ENCODE measurements at places on chromosomes 1 and 21. TPM values are rescaled to one million over a fixed set of nuclear protein-coding genes. Genes with fewer than 3 reads are reported as not detected.

Gene SPRR5
- total RNA-seq, result not detected

GRCh38 chr1:23600283-23600682 lies 41.0 kb upstream of the ID3 start:
- no peak for DNase-seq
- H3K27me3 ChIP-seq, result no peaks in the 10 kb centered on the region
- H3K36me3 ChIP-seq, result no peaks in the 10 kb centered on the region
- no peak overlapping the region for H3K4me3 ChIP-seq
- no peak overlapping the region for H3K27ac ChIP-seq

DNA sequence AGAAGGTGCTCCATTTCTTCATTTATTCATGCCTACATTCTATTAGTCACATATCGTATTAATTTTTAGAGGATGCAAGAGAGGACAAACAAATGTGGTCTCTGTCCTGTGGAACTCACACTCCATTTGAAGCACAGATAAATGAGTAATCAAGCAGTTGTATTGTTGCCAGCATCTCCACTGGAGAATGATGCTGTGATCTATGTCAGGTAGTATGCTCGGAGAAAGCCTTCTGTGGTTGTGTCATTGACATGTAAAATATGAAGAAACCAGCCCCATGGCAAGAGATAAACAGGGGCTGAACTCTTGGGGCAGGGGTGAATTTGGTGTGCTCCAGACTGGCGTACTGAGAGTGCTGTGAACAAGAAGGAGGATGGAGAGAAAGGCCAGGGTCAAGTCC lies 101.2 kb downstream of the FASLG start:
- H3K4me3 ChIP-seq, result no peak overlapping the region
- DNase-seq, result no peak
- H3K27me3 ChIP-seq, result no peaks in the 10 kb centered on the region
- peaks cover 4% of the 10 kb centered on the region for H3K4me1 ChIP-seq

DNA sequence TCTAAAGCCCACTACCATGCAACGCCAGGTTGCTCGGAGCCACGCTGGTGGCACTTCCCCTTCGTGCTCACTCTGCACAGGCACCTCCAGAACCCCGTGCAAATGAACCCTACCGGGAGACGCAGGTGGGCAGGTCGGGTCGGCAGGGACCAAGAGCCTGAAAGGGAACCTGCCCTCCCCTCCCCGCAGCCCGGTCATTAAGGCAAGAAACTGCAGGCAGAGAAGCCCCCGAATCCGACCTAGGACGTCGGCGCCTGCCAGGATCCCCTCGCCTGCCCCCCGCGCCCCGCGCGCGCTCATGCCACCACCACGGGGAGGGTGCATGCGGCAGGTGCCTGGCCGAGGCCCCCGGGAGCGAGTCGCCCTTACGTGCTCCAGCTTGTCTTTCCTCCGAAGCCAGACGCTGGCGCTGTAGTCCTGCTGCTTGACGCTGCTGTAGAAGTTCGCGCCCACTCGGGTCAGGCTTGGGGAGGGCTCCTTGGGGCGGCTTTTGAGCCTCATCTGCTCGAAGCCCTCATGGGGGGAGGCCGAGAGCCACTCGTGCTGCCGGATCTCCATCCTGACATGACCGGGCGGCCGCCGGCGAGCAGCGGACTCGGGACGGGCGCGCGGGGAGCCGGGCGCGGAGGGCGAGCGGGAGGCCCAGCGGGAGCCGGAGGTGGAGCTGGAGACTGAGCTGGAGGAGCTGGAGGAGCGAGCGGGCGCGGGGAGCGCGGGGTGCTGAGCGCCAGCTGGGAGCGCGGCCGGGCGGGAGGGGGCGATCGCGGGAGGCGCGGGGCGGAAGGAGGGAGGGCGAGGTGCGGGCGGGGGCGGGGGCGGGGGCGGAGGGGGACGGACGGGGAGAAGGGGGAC lies 552 bp downstream of the PLD5 start:
- H3K36me3 ChIP-seq, result no peaks in the 10 kb centered on the region
- no peak for DNase-seq
- H3K27ac ChIP-seq, result no peak overlapping the region
- no peaks in the 10 kb centered on the region for H3K4me1 ChIP-seq

DNA sequence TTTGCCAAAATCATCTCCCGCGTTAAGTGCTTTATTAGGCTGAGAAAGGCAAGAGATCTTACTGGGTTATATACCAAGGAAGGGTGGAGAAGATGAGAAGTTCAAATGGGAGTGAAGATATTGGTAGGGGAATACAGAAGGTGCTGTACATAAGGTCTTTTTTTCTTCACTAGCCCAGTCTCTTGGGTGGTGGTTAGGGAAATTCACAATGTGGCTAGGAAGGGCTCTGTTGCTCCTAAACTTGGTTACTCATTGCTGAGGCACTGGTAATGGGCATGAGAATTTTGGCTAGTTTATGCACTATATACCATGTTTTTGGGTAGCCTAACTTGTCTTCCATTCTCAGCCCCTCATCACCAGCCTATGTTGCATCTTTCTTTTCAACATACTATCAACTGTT lies 50.6 kb downstream of the LHX4 start:
- H3K4me1 ChIP-seq, result no peaks in the 10 kb centered on the region
- DNase-seq, result no peak
- H3K4me3 ChIP-seq, result no peak overlapping the region

DNA sequence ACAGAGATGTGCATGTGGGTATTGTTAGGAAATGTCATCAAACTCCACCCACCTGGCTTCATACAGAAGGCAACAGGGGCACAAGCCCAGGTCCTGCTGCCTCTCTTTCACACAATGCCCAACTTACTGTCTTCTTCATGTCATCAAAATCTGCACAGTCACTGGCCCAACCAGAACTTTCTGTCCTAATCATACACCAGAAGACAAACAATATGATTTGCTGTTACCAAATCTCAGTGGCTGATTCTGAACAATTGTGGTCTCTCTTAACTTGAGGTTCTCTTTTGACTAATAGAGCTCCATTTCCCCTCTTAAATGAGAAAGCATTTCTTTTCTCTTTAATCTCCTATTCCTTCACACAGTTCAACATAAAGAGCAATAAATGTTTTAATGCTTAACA lies 7.7 kb downstream of the HSD3B2 start:
- no peaks in the 10 kb centered on the region for H3K36me3 ChIP-seq
- DNase-seq, result no peak
- no peak overlapping the region for H3K4me3 ChIP-seq
- H3K4me1 ChIP-seq, result no peaks in the 10 kb centered on the region
- no peak overlapping the region for H3K27ac ChIP-seq

Gene TCP10L
- 0.34 TPM for total RNA-seq

GRCh38 chr1:10692401-10693021 lies 103.9 kb downstream of the CASZ1 start:
- no peaks in the 10 kb centered on the region for H3K36me3 ChIP-seq
- H3K4me3 ChIP-seq, result no peak overlapping the region
- no peak for DNase-seq
- H3K27me3 ChIP-seq, result no peaks in the 10 kb centered on the region
- H3K4me1 ChIP-seq, result no peaks in the 10 kb centered on the region
- no peak overlapping the region for H3K27ac ChIP-seq

Gene FCRLA
- total RNA-seq, result 0.38 TPM
